Activated T-cell treated with anti-CD3 and anti-CD28 coated beads for 1 hour (primary cell): ENCODE measurements at places on chromosomes 2 and 18.

DNA sequence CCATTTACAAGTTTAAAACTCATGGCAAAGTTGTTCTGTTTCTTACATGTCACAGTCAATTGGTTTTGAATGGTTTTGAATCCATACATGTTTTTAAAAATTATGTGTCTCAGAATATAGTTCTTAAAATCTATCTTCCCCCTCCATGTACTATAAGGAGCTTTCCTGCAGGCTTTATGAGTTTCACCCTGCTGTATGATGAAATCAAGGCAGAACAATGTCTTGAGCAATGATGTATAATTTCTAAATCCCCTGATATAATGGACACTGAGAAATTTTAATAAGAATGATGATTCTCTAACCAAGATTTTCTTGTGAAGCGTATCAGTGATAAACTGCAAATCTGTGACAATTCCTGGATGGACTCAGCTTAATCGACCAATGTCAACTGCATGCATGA is 10.6 kb upstream of the ZNF516 start:
- DNase-seq = no peak

DNA sequence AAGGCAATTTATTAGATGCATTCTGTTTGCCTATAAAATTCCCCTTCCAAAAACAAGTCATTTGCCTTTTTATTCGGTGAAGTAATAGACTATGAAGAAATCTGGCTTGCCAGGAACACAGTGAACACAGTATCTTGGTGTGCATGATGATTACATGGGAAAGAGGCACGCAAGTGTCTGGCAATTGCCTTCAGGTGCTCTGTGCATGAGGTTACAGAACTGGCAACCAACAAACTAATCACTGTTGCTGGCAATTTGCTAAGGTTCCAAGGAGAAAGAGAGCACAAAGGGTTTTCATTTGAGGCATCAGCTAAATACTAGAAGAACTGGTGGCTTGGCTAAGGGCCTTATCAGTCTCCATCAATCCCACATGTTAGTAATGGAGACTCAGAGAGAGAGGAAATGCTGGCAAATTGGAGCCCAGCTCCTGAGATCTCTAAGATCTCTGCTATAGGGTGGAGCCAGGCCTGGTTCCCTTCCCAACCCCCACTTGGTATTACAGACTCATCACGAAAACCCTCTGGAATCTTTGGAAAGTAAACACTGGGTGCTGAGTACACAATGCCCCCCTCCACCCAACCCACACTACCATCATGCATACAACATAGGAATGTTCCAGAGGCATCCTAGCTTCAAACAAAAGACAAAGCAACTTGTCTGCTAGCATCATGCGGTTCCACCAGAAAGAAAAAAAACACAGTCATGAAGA is 10.4 kb downstream of the RNF152 start:
- DNase-seq = no peak

- no peak for DNase-seq
Measured at GRCh38 chr2:95276888-95277245, 2.6 kb downstream of the PROM2 start.

- DNase-seq = no peak
Measured at GRCh38 chr2:66270247-66270646, 164.7 kb upstream of the MEIS1 start.

GRCh38 chr18:56721031-56721430 is 69.9 kb downstream of the WDR7 start:
- no peak for DNase-seq

DNA sequence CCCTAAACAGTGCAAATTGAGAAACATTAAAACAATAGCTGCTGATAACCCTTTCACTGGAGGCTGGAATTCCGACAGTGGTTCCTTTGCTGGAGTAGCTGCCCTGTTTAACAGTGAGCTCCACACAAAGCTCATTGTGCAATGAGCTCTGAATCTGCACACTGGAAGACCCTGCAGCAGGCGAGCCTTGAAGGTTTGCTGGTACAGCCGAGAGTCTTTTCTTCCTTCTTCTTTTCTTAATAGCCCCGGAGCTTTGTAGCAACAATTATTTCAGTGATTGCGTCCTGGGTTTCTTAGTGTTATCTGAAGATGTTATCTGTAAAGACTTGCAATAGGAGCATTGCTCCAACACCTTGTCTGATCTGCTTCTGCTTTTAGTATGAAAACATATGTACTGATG is 50.8 kb upstream of the CXCR4 start:
- DNase-seq = no peak

DNA sequence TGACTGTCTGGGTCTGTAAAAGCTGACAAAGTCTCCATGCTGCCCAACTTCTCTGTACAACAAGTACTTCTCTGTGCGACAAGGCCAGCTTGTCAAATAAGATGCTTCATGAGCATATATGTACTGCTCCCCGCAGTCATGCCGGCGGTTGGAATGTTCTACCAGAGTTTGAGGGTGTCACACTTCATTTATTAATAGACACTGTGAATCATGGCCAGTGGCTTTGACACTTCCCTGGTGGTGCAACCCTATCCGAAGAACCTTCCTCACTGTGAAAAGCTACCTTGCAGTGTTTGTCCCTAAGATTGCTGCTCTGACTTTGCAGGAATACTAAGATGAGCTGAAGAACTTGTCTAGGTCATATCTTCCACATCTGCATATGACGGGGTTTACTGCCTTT is 120.9 kb upstream of the NRP2 start:
- DNase-seq = no peak
